Stimulated activated CD4-positive, alpha-beta T cell treated with anti-CD3 and anti-CD28 coated beads, Interleukin-15, amount 100 ng/mL, for 1 hour (primary cell): ENCODE measurements at places on chromosomes 7 and 10.

- no peak for DNase-seq
These were observed 99.8 kb downstream of the NKX6-2 start for GRCh38 chr10:132685921-132686680.

- DNase-seq, result no peak
These were observed 27.2 kb upstream of the BEND7 start for GRCh38 chr10:13555884-13556510.

DNA sequence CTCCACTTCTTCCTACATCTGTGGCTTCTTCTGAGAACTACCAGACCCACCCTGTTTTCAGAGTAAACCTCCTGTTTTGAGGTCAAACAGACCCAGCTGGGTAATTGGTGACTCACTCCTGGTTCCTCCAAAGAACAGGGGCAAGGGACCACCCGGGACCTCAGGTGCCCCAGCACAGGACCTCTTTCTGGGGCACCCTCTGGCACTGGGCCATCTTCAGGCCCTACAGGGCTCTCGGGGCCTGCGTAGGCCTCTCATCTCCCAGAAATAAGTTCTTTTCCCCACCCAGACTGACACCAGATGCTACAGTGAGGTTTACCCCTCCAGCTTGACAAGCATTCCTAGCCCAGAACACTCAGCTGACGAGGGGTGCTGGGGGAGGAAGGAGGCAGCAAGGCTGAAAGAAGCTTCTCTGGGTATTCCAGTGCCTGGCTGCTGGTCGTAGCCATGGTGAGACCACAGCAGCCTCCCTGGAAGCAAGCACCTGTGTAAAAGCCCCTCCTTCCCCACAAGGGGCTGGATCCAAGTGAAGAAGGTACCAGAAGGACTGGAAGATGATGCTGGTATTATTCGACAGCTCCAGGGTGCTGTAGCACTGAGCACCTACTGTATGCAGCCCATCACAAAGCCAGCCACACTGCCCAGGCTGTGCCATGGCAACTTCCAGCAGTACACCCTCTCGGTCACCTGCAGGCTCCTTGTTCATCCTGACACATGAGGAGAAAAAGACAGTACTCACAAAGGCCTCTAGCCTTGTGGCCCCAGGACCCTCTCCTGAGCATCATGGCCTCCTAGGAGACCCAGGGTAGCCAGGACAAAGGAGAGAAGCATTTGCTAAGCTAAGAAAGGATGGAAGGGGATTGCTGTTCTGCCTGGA is 47.4 kb downstream of the ALOX5 start:
- no peak for DNase-seq

DNA sequence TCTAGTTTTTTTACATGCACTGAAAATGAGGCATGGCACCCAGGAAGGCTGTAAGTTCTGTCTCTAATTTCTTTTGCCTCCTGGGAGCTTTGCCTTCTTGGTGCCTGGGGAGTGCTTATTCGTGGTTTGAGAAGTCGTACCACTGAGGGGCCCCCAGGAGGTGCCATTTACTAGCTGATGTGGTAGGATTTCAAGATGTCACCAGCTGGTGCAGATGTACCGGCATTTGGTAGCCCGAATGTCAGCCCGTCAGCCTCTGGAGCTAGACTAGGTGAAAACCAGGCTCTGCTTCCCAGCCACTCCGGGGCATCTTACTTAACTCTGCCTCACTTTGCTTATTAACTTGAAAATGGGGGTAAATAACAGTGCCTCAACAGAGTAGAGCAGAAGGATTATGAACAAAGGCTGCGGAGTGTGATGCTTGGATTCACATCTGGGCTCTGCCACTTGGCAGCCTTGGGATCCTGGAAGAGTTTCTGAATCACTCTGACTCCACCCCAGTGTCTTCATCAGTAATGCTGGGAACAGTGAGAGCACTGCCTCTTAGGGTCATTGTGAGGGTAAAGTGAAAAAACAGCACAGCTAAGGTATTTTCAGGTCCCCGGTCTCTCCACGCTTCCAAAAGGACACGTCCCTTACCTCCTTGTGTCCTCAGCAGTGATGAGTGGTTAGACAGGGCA is 31.4 kb upstream of the BTBD16 start:
- no peak for DNase-seq

DNA sequence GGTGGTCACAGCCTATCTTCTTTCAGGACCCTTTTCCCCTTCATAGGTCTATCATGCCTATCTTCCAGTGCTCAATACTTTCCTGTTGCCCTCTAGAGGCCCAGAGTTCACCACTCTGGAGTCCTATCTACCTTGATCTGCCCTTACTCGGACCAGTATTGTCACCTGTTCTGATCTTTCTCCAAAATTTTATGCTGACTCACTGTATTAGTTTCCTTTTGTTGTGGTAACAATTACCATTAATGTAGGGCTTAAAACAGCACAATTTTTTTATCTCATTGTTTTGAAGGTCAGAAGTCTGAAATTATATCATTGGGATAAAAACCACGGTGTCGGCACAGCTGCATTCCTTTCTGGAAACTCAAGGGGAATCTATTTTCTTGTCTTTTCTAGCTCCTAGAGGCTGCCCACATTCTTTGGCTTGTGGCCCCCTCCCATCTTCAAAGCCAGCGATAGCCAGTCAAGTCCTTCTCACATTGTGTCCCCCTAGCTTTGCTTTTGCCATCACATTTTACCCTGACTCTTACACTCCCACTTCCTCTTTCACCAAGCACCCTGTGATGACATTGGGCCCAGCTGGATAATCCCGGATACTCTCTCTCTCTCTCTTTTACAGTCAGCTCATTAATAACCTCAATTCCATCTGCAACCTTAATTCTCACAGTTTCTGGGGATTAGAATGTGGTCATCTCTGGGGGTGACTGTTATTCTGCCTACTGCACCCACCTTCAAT is 54.6 kb downstream of the TFAM start:
- DNase-seq, result no peak

DNA sequence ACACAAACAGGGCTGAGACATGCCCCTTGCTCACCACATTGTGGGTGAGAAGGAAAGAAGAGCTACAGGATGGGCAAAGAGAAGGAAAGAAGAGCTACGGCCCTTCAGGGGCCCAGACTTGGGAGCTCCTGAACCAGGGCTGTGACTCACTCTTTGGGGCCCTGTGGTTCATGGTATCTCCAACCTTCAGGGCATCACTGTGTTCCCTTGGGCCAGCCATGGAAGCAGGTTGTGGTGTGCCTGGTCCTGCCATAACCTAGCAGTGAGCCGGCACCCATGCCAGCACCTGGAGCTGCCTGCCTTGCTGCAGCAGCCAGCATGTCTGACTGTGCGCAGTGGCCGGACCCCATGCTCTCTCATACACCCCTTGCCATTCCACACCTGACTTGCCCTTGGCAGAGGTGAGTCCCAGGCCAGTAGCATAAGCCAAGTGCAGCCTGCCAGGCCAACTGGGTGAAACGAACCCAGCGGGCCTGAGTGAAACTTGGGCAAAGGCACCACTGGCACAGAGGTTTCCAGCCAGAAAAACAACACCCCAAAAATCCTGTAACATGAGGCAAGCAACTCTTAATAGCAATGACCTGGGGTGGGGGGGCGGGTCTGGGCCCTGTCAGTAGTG is 89.0 kb upstream of the CACUL1 start:
- no peak for DNase-seq

GRCh38 chr10:106565546-106565945 is 599.0 kb downstream of the SORCS1 start:
- no peak for DNase-seq

GRCh38 chr7:12557282-12557681 is 13.2 kb upstream of the SCIN start:
- no peak for DNase-seq

- no peak for DNase-seq
These were observed 201.3 kb downstream of the SLC25A13 start for GRCh38 chr7:96120445-96121225.

DNA sequence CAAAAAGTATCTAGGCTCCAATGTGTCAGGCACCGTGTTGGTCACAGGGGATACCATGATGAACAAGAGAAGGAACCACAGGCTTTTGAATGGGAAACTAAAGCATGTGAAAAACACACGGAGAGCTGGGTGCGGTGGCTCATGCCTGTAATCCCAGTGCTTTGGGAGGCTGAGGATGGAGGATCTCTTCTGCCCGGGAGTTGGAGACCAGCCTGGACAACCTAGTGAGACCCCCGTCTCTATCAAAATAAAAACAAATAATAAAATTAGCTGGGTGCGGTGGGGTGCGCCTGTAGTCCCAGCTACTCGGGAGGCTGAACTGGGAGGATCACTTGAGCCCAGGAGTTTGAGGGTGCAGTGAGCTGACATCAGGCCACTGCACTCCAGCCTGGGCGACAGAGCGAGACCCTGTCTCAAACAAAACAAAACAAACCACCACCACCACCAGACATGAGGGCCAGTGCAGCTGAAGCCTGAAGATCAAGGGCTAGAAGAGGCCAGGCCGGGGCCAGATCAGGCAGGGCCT is 611 bp upstream of the COPS6 start:
- no peak for DNase-seq

DNA sequence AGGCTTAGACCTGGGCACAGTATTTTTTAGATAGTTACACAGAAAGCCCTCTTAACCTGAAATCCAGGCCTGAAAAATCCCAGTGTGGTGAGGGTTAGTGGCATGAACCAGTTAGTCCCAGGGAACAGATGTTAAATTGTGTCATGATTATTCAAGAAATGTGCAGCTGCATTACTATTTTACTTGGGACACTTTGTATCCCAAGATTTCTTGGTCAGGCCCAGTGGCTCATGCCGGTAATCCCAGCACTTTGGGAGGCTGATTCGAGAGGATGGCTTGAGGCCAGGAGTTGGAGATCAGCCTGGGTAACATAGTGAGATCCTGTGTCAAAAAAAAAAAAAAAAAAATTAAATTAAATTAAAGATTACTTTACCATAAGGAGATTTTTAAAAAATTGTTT is 36.0 kb upstream of the OTUD1 start:
- DNase-seq, result no peak

DNA sequence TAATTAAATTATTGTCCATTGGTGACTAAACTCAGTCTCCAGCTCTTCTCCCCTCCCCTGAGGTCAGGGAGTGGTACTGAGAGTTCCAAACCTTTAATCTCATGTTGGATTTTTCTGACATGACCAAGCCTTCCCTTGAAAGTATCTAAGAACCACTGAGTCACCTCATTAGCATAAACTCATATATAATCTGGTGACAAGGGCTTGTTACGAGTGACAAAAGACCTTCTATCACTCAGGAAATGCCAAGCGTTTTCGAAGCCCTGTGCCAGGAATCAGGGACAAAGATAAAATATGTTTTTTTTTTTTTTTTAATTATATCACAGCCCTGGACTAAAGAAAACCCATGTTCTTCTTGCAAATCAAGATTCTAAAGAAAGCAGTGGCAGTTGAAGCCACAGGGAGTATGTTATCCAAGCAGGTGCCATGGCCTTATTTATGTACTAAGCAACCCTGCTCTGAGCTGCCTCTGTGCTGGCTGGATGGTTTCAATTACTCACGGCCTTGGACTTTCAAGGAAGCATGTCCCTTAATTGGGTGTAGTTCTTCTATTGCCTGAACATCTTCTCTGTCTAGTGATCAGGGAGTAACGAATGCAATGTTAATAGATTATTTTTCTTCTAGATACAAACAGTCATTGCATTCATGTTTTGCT is 169.0 kb upstream of the PRKCQ start:
- no peak for DNase-seq

- no peak for DNase-seq
These were observed 235.1 kb downstream of the ARHGAP12 start for GRCh38 chr10:31693491-31693890.

DNA sequence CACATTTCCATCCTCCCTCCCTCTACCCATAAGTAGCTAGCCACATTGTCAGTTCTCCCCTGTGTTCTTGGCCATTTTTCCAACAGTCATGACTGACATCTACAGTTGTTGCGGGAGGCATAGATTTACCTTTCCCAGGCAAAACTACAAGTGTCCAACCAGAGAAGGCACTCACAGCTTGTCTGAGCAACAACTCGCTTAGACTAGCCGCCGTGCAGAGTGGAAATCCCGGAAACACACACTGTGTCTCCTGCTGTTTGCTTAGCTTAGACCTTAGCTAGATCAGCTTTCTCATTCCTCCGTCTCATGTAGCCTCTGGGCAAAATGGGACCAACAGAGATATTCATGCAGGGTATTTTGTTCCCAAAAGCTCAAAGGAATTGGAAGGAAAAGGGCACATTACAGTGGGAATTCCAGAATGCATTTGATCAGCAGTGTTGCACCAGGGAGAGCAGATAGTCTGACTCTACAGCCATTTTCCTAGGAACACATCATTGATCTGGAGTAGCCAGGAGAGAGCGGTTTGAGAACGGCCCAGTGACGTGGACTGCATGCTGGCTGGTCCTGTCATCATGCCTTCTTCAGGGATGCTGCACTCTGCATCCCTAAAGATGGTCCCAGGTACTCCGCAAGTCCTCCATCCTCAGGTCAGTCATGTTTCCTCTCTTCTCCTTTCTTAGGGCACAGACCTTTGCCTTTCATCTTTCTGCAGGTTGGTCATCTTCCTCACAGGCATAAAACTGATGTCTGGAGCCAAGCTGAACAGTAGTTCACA is 89.4 kb downstream of the C10orf90 start:
- DNase-seq, result no peak

DNA sequence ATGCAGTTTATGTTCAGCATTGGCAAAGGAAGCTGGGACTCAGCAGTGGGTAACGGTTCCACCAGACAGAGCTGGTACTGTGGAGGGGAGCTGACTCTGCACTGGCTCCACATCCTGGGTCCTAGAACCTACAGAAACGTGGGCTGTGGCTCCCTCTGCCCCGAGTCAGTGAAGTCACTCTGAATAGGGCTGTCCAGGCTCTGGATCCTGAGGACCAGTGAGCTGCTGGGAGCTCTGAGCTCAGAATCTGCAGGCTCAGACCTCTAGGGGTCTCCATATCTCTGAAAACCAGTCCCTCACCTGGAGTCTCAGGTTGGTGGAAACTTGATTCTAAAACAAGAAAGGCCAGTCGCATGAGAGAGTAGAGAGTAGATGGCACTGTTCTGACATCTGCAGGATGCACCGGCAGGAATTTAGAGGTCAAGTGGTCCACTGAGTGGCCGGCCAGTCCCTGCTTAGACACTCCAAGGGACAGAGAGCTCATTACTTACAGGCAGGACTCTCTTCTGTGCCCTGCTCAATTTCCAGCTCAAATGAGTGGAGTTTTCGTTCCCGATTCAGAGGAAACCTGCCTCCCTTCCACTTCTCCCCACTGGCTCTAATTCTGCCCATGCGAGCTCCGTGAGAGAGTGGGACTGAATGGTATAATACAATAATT is 18.6 kb downstream of the NPFFR1 start:
- DNase-seq, result no peak

DNA sequence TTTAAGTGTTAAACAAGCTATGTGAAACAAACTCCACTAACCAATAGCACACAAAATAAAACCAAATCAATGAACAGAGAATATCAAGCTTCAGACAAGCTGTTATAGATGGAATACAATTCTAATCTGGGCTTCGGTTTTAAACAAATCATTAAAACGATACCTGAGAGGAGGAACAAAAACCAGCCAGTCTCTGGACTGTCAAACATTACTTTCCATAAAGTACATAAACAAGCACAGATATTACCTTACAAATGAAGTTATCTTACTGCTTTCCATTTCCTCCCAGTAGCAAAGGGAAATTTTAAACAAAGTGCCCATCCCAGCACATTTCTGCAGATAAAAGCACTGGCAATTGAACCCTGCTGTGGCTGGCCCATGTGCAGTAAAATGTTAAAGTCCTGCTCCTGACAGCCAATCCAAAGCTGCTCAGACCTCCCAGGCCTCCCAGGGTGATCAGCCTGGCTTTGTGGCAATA is 128.0 kb downstream of the NRCAM start:
- no peak for DNase-seq
